ENCODE measurements at places on chromosomes 1 and 21.

GRCh38 chr1:156677616-156678596 lies 699 bp upstream of the NES start:
- DNase-seq: peak; percentile 28

DNA sequence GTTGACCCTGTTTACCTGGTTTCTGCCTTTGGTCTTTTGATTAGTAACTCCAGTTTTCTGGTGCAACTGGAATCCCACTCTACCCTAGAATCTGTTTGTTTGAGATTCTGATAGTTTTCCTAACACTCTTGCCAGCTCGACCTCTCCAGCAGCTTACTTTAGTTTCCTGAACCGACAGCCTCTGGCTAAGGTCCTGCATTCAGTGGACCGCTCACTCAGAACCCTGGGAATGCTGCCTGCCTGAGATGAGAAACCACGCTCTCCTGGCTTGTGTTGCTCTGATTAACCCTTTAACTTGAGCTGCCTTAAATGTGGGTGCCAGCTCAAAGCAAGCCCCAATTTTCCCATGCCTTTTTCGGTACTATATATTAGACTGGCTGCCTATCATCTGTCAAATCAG lies 45.3 kb upstream of the SIPA1L2 start:
- no peak for DNase-seq

DNA sequence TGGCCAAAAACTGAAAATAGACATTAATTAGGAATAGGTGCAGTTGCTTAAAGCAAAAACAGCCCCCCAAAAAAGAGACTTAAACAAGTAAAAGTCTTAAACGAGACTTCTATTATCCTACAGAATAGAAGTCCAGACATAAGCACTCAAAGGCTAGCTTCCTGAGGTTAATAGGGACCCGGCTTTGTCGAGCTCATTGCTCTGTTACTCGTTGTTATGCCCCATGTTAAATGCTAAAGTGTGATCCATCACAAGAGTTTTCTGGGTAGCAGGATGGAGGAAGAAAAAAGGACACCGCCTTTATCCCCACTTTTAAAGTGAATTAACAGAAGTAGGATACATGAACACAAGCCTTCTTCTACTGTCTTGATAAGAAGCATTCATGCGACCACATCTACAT lies 10.6 kb downstream of the CD1D start:
- DNase-seq: no peak

DNA sequence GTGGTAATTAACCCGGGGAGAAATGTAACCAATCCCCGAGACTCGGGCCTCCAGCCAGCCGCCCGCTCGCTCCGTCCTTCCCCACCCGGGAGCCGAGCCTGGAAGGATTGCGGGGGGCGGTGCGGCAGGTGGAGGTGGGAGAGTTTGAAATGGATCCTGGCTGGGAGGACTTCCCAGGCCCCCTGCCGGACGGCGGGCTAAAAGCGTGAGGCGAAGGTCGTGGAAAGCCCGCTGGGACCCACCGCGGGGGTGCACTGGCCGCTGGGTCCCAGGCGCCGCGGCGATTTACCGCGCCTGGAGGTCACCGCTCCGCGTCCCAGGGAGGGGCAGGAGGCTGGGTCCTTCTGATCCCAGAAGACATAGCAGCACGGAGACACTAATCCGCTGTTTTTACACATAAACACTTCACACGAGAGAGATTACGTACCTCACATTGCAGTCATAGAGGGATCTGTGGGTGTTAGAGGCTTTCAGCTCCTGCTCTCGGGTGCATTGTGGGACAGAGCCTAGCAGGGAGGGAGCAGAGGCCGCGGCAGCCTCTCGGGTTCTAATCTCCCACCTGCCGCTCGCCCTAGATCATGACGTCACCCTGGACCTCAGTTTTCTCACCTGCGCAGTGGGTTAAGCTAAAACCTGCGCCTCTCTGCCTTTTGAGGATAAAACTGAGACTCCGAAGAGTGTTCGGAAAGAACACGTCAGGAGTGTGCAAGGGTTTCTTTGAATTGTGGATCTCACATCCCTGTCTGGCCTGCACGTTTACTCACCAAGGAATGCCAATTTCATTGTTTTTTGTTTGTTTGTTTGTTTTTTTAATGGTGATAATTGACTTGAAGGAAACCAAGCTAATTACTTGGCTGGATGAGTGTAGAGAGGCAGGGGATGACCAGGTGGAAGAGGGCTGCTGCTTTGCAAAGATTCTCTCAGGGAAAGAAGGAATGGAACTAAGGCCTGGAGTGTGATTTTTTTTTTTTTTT lies 17.1 kb upstream of the TMEM9 start:
- peak; percentile 40 for DNase-seq

DNA sequence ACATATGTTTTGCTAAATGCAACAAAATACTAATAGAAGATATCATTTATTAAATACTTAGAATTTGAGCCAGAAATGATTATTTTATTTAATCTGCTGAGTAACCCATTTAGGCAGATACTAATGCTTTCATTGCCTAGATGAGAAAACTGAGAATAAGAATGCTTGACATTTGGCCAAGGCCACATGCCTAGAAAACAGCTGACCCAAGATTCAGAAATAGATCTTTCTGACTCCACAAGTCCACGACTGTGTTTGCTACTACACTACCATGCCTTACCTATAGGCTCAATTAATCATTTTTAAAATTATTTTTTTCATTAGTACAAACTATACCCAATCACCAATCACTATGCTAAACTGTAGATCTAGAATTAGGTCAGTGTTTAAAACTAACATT lies 129.7 kb downstream of the ATP1B1 start:
- no peak for DNase-seq

GRCh38 chr21:25859235-25859929 lies 124.6 kb downstream of the GABPA start:
- DNase-seq: no peak

DNA sequence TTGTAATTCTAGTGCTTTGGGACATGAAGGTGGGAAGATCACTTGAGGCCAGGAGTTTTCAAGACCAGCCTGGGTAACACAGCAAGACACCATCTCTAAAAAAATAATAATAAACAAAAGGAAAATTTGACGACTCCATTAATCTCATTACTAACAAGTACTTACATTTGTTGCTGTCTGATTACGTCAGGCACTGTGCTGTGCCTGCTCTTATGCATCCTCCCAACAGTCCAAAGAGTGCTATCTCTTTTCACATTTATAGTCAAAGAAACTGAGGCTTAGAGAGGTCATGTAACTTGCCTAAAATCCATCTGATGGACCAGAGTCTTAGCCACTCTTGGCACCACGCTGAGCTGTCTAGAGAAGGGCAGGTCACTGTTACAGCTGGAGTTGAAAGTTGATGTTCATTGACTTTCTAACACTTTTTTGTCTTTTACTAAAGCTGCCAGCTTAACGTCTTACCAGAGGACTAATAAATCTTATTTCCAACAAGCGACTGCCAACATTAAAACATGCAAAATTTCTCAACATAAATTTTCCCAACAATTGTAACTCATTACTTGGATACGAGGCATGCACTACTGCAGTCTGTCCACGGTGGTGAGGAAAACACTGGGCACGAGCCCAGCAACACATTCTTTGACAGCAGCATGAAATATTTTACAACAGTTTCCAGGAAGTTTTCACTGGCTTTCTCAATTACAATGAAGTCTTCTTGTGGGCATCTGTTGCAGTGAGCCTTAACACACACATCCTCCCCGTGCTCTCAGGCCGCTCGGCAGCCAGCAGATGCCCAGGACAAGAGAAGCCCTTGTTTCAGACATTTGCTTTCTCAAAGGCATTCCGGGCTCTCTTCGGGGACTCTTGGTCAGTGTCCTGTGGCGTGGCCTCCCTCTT lies 262.9 kb upstream of the PROX1 start:
- DNase-seq: no peak

DNA sequence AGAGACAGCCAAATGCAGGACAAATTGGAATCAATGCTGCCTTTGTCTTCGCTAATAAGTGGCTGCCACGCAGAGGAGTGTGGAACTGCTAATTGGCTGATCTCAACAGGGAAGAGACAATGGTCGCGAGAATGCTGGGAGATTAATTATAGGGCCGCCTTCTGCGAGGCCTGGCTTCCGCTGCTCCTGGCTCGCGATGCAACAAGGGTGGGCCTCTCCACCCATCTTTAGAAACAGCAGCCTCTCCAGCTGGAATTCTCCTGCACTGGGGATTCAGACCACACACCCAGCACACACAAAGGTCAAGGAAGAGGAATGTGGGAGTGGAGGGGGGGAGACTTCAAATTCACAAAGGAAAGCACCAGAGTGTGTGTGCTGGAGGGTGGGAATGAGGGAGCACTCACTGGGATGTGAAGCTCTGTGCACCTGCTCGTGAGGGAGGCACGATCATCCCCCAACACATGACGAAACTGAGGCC lies 200.7 kb upstream of the GRIK3 start:
- no peak for DNase-seq

- no peak for DNase-seq
Measured at GRCh38 chr21:38148046-38148445, 108.7 kb upstream of the KCNJ15 start.

DNA sequence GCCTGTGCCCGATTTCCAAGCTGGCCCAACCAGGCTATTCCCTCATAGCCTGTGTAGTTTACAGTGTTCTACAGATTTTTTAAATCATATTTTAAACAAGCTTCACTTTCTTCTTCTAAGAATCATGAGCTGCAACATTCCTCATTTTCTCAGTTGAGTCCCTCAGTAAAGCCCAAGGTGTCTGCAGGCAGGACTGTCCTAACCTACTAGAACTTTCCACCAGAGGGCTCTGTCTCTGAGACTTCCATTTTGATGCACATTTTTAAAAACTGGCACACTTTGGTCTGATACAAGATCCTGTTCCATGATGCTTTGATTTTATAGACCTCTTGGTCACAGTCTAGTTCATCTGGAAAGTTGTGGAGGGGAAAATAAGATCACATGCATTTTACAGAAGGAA lies 21.6 kb upstream of the SLAMF6 start:
- no peak for DNase-seq

- no peak for DNase-seq
Measured at GRCh38 chr1:199685369-199685768, 342.1 kb upstream of the NR5A2 start.

- no peak for DNase-seq
Measured at GRCh38 chr1:18166341-18166740, 58.7 kb downstream of the IGSF21 start.

DNA sequence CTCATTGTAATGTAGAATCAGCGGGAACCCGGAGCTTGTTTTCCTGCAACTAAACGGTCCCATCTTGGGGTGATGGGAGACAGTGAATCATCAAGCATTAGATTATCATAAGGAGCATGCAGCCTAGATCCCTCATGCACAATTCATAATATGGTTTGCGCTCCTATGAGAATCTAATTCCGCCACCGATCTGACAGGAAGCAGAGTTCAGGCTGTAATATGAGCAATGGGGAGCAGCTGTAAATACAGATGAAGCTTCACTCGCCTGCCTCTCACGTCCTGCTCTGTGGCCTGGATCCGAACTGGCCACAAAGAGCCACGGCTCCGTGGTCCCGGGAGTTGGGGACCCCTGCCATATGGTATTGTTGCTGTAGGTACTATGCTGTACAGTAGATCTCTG lies 1.6 kb downstream of the IFI44 start:
- DNase-seq: no peak

DNA sequence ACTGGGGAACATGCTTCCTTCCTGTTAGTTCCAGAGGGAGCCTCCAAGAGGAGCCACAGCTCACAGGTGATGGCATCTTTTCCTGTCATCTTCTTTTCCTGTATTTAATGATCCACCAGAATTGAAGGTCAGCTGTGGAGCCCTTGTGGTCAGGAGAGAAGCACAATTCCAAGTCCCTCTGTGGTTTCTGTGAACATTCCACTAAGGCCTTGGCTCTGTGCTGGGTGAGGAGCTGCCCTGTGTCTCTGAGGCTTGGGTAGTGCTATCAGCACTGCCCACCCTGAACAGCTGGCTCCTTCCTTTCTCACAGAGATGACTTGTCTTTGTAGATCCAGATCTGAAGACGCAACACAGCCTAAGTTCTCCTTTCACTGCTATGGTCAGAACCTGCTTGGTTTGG lies 141.9 kb upstream of the MAP1LC3C start:
- no peak for DNase-seq

GRCh38 chr1:192966073-192966472 lies 93.1 kb downstream of the UCHL5 start:
- DNase-seq: no peak

DNA sequence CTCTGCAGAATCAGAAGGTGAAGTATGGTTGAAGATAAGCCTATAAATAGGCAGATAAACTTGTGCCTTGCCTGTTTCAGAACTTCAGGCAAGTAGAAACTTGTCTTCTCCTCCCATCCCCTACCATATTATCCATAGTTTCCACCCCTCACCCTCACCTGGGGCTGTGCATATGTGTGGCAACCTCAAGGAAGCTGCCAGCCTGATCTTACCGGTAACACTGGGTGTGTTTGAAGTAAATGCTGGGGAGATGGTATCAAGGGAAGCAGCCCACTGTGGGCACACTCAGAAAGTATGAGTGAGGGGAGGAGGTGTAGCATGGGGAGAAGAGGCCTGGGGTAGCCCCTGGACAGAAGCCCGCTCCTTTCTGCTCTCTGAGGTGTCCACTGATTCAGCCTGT lies 14.5 kb downstream of the VANGL2 start:
- no peak for DNase-seq

- no peak for DNase-seq
Measured at GRCh38 chr1:117120774-117121588, 568 bp downstream of the TRIM45 start.

- no peak for DNase-seq
Measured at GRCh38 chr1:85484264-85484663, 19.3 kb upstream of the DDAH1 start.

GRCh38 chr1:232788235-232788872 lies 16.9 kb upstream of the MAP10 start:
- no peak for DNase-seq

DNA sequence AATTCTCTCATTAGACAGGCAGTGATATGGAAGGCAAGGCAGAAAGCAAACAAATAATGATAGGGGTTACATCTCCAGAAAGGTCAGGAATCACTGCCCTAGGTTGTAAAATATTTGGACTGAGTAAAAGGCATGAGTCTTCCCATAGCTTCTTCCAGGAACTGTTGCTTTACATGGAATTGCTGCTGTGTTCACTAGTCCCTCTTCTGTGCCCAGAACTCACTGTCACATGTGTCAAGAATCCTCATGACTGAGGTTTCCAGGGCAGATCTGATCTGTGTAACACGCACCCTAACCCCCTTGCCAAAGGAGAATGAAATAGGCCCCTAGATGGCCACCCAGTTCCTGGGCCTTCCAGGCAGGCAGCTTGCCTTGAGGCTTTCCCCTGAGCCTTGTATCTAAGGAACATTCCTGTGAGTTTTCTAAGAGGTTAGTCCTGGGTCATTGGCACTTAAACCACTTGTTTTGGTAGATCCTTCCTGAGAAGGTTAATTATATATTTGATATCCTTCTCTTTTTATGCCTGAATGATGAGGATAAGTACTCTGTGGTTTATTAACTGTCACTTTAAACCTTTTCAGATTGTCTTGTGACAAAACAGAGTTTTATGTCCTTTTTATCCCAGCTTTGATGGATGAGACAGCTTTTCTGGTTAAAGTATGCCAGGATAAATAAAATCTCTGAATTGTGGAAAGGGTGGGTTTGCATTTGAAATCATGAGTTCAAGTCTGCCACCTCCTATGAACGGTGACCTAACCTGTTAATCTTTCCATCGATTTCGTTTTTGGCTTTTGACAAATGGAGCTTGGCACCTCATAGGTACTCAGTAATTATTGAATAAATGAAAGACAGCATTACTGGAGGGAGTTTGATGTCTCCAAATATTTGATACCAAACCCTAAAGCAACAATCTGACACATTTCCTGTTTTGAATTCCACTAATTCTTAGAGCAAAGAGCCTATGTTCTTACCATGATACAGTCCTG lies 163.3 kb downstream of the DHRS3 start:
- no peak for DNase-seq

- DNase-seq: no peak
Measured at GRCh38 chr1:214022810-214023425, 35.1 kb downstream of the PROX1 start.

- no peak for DNase-seq
Measured at GRCh38 chr1:116510361-116510760, 60.5 kb downstream of the CD58 start.
